Progenitor cell of endocrine pancreas (in vitro differentiated cells): ENCODE measurements at places on chromosomes 12 and 14.

- no peak for DNase-seq
These were observed 1030.6 kb downstream of the VRK1 start for GRCh38 chr14:97827746-97828145.

DNA sequence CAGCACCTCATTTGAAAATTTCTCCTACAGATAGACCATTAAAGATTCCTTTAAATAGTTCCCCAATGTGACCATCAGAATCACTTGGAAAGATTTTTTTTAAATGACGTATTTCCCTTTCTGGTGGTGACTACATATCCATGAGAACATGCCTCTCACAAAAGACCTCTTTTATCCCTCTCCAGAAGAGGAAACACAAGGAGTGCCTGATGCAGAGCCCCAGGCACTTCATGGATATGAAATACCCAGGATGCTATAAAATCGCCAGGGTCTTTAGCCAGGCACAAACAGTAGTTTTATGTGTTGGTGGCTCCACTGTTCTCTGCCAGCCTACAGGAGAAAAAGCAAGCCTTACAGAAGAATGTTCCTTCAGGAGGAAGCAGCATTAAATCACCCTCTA lies 97.1 kb downstream of the ETNK1 start:
- DNase-seq: no peak

GRCh38 chr12:132619386-132620112 lies 973 bp downstream of the P2RX2 start:
- DNase-seq: no peak

DNA sequence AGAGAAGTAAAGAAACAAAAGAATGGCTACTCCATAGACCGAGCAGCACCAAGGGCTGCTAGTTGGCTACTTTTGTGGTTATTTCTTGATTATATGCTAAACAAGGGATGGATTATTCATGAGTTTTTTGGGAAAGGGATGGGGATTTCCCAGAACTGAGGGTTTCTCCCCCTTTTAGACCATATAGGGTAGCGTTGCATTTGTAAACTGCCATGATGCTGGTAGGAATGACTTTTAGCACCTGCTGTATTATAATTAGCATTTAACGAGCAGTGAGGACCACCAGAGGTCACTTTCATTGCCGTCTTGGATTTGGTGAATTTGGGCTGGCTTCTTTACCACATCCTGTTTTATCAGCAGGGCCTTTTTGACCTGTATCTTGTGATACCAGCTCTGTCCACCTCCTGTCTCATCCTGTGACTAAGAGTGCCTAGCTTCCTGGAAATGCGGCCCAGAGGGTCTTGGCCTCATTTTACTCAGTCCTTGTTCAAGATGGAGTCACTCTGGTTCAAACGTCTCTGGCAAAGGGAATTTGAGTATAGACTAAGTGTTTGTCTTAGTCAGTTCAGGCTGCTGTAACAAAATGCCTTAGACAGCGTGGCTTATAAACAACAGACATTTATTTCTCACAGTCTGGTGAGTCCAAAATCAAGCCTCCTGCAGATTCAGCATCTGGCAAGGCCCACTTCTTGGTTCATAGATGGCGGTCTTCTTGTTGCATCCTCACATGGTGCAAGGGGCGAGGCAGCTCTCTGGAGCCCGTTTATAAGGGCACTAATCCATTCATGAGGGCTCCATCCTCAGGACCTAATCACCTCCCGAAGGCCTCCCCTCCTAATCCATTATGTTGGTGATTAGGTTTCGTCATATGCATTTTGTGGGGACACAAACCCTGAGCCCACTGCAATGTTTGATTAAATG lies 348.3 kb upstream of the SFSWAP start:
- no peak for DNase-seq

DNA sequence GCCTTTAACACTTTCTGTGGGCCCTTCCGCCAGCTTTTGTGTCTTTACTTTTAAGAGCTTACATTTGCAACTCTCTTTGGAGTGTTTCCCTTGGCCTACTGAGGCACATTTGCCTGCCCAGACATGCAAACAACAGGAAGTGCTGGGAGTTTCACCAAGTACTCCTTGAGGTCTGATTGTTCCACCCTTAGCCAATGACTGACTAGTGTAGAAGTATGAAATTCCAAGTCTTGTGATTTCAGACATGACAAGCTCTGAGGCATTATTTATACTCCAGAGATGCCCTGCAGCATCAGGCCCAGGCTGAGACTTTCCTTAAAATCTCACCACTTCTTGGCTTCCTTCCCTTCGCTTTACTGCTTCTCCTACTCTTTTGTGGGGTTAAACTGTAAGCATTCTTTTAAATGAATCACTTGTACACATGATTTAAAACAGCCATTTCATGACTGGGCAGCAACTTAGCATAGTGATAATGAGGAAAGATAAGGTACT lies 174.1 kb downstream of the SLC6A15 start:
- no peak for DNase-seq
